ENCODE measurements at places on chromosomes 2 and 18.

- DNase-seq: no peak
Observed at GRCh38 chr2:237270520-237270919, 143.4 kb downstream of the COL6A3 start.

- DNase-seq: no peak
Observed at GRCh38 chr2:64876137-64876647, 113.0 kb upstream of the SLC1A4 start.

GRCh38 chr2:96913398-96914202, 43.7 kb upstream of the SEMA4C start:
- DNase-seq: no peak

DNA sequence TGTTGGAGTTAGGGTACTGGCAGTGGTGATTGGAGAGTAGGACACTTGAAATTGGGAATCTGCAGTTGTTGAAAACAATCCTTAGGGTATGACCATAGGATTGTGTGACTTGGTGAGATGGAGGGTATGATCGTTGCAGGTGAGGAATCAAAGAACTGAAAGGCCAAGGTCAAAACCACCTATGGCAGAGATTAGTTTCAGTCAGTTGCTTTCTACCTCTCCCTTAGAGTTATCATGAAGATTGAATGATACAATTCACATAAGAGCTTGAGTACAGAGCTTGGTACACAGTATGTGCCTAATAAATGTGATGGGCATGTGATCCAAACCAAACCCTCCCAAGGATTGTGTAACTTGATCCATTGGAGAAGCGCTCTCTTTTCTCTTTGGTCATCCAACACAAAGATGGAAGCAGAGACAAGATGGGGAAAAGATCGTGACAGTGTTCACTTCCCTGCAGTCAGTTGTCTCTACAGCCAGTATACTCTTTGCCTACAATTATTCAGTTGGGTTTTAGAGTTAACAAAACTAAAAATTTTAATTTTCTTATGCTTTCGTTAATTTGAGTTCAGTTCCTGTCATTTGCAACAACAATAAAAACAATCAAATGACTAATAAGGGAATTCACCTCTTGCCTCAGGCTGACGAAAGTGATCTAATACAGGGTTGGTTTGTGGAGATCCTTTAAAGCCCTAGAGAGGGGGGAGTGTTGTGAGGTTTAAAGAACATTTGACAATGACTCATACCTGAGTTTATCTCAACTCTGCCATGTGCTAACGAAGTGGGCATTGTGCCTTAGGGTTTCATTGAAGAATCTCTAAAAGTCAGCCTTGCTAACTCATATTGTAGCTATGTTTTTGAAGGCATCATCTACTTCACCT, 14.8 kb upstream of the SMAD2 start:
- no peak for DNase-seq

DNA sequence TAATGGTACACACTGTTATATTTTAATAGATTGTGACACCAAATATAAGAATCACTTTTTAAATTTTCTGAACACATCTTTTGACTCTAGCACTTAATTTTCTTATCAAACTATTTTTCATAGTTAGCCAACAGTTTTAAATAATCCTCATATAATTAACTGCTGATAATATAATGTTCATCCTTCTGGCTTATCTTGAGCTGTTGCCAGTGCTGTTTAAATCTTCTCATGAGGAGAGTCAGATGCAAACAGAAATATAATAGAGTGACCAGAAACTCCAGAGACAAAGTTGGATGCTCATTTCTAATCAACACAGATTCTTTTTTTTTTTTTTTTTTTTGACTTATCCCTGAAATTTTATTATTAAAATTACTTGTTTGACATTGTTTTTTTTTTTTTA, 282.6 kb downstream of the SPAG16 start:
- DNase-seq: no peak

DNA sequence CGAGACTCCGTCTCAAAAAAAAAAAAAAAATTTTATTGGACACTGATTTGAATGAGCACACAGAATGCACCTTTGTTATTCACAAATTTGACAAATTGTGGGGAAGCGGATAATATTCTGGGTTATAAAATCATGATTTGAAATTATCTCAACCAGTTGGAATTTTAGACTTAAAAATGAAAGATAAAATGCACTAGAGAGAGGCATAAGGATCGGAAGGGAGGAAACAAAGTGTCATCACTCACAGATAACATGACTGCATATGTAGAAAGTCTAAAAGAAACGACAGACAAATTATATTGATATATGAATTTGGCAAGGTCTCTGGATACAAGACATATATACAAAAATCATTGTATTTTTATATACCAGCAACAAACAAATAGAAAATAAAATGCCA, 70.6 kb downstream of the CD28 start:
- no peak for DNase-seq

- no peak for DNase-seq
Observed at GRCh38 chr18:59070181-59070912, 69.3 kb upstream of the SEC11C start.

- DNase-seq: no peak
Observed at GRCh38 chr2:208311954-208312353, 45.9 kb downstream of the PIKFYVE start.

All from brain pericyte (primary cell).